Thymus (tissue), 14 donors: ENCODE measurements at places on chromosomes 12 and 14. TPM values are rescaled to one million over a fixed set of nuclear protein-coding genes. Genes with fewer than 3 reads are reported as not detected.
A peak's percentile ranks its signal among the peaks of the same experiment; 100 is the strongest.

DNA sequence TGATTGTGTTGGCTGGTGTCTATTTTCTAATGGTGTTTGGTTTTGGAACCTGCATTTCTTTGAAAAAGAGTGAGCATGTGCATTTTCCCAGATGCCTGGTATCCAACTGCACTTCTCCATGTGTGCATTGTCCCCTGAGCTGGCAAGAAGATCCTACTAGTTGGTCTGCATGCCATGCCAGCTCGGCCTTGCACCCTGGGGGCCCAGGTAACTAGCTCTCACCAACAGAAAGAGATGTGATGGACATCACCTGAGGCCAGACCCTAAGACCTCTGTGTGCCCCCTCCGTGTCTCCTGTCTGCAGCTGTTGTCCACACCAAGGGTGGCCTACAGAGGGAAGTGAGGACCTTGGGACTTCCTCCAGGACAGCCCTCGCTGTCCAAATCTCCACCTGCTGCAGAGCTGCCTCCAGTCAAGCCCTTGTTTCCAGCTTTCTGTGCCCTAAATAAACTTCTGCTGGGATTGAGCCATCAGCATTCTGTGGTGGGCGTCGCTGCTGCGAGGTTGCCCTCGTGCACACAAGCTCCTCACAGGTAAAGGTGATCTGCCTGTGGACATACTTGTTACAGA is 30.1 kb upstream of the GPR132 start:
- DNase-seq = no peak

DNA sequence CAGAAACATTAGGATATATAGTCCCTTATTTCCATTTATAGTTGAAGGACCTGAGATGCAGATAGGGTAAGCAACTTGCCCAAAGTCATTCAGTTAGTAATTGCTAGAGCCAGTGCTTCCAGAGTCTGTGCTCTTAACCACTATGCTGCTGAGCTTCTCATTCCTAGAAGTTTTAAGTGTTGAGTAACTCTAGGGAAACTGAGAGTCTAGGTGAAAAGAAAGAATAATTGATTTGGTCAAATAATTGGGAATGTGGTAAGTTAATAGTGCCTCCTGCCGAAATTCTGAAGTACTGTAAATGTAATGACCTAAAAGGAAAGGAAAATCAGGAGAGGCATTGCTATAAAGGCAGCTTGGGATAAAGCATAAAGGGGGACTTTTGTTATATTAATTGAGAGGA is 14.1 kb downstream of the PYROXD1 start:
- DNase-seq = no peak

- DNase-seq = no peak
These were observed 27.6 kb upstream of the KRT78 start for GRCh38 chr12:52876372-52876771.

- DNase-seq = no peak
These were observed 182.9 kb upstream of the GRIN2B start for GRCh38 chr12:14164266-14164665.

GRCh38 chr14:96158735-96159134 is 45.9 kb upstream of the BDKRB2 start:
- DNase-seq = no peak

DNA sequence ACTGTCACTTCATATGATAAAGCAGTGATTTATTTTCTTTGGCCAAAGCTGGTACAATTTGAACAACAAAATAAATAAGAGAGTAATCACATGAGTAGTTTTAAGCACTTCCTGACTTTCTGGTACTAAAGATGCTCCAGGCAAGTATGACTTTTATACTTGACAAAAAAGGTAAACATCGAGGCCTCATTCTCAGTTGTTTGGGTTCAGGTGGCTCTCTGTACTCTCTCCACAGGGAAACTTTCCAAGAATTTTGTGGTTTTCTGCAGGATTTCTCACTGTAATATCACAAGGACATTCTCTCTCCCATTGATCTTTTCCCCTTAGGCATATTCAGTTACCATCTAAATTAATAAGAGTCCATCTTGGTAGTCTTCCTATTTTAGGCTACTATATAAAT is 26.6 kb upstream of the KCNC2 start:
- DNase-seq = no peak

GRCh38 chr14:101499080-101499479 is 62.2 kb upstream of the DIO3 start:
- no peak for DNase-seq

- DNase-seq = no peak
These were observed 234.8 kb downstream of the PIK3C2G start for GRCh38 chr12:18496156-18496555.

- no peak for DNase-seq
These were observed 78.9 kb downstream of the AEBP2 start for GRCh38 chr12:19518209-19518608.

- DNase-seq = no peak
These were observed 18.4 kb downstream of the PWP1 start for GRCh38 chr12:107704041-107704440.

- DNase-seq = no peak
These were observed 95.4 kb upstream of the HIF1A start for GRCh38 chr14:61599942-61600341.

GRCh38 chr14:95834496-95834895 is 42.1 kb upstream of the TUNAR start:
- DNase-seq = no peak

DNA sequence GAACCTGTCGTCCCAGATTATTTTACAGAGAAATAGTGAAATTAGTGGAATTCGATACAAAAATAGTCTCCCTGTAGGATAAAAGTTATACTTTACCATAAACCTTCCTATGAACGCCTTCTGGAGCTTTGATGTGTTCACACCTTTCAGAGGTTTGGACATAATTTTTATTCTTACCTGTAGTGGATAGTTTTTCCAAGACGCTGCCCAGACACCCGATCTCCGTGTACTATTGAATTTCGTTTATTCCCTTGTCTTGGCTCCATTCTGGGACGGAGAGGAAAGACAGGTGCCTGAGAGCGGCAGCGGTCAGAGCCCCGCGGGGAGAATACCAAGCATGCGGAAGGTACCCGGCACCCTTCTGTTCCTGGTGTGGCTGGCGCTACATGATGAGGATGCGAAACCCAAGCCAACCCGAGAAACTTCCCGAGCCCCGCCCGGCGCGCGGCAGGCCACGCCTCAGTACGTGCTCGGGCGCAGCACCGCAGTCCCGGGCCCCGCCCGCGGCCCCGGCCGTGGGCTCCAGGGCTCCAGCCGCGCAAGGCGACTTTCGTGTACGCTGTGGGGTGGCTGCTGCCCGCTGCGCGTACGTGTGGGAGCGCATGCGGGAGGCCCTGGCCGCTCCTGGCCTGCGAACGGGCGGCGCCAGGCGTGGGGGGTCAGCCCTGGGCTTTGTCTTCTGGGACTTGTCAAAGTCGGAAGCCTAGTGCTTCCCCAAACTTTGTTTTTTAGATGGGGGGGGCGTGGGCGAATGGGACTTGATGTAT is 11.3 kb upstream of the SNAPC1 start:
- DNase-seq = peak; percentile 82

GRCh38 chr12:2057041-2057794 is 4.4 kb downstream of the CACNA1C start:
- DNase-seq = no peak

DNA sequence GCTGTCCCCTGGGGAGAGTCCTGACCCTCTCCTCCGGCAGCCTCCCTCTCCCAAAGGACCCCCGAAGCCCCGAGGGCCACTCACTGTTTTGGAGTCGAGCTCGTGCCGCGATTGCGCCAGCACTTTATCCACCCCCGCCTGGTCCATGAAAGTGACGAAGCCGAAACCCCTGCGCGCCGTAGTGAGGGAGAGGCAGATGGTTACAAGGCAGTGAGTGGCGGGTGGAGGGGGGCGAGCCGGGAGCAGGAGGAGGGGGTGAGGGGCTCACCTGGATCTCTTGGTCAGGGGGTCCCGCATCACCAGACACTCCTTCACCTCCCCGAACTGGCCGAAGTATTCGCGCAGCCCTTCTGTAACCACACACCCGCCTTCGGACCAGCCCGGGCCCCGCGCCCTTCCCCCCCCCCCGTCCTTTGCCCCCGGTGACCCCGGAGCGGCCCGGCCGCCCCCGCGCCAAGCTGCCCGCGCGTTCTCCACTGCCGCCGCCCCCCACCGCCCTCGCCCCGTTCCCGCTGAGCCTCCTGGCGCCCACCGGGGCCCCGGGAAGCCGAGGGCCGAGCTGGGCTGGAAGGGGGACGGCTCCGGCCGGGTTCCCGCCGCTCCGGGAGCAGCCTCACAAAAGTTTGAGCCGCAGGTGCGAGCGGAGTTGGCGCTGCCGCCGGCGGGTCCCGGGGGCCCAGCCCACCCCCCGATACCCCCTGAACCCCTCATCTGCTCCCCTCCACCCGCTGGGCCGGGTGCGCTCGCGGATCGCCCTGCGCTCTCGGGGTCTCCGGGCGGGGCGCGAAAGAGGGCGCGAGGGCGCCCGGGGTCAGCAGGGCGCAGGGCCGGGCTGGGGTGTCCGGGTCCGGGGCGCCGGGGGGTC is 808 bp downstream of the MSI1 start:
- DNase-seq = no peak

The TAS2R50 gene
- total RNA-seq = 0.47 TPM

The MIP gene
- total RNA-seq = 0.09 TPM

The CLMN gene
- 0.71 TPM for total RNA-seq

The PARP11 gene
- 10.4 TPM for total RNA-seq

The ABCC9 gene
- 4.4 TPM for total RNA-seq

The SYCP3 gene
- 0.76 TPM for total RNA-seq

The KRT83 gene
- 0.33 TPM for total RNA-seq

The RPL10L gene
- total RNA-seq = not detected

The GZMH gene
- 0.57 TPM for total RNA-seq

The OGFOD2 gene
- 12.1 TPM for total RNA-seq

The TMEM52B gene
- total RNA-seq = 0.14 TPM

The TAS2R8 gene
- total RNA-seq = not detected

The GPRC5D gene
- not detected for total RNA-seq

The ETFBKMT gene
- 0.94 TPM for total RNA-seq
